AG04449 (cell line): ENCODE measurements at places on chromosomes 6 and 20.

DNA sequence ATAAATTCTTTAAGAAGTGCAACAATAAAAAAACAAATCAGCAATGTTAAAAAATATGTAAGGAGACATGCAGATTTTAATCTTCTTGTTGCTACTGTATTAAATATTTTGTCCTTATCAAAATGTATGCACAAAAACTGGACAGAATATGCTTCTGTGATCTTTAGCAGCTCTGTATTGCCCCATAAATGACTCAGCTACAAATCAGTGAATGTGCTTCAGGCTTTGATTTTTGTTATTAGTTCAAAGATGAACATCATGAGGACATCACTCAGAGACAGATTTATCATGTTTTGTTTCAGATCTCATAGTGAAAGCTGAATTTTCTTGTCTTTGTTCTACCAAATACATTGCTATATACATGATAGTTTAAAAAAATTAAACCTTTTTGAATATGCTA, 312.4 kb downstream of the GRIK2 start:
- no peak for DNase-seq

GRCh38 chr20:12410783-12411182, 493.1 kb downstream of the BTBD3 start:
- DNase-seq: no peak

GRCh38 chr6:14875481-14876063, 370.3 kb upstream of the JARID2 start:
- DNase-seq: no peak

GRCh38 chr20:62688855-62689460, 19.7 kb upstream of the NTSR1 start:
- no peak for DNase-seq

GRCh38 chr20:51449498-51450220, 92.9 kb downstream of the NFATC2 start:
- DNase-seq: no peak

GRCh38 chr6:109466212-109466923, 10.8 kb upstream of the MICAL1 start:
- DNase-seq: no peak

DNA sequence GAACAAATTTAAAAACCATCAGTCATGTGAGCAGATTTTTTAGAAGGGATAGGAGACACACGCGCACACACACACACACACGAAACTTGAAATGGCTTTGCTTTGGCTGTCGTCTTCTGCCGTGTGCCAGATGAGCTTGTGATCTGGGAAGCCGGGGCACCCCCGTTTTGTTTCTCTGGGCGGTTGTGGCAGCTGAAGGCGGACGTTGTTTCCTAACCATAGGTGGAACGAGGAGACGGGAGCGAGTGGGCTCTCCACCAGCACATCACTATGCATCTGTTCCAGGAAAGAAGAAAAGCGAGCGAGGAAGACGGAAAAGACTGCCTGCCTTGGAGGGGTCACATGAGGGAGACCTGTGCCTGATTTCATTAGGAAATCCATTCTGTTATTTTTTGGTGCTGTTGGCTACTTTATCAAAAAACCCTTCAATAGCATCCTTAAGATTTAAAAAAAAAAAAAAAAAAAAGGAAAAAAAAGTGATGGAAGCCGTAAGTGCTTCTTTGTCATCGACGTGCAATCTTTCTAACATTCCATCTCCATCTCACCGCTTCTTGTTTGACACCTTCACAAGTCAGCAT, 142.1 kb downstream of the DTNBP1 start:
- DNase-seq: no peak

DNA sequence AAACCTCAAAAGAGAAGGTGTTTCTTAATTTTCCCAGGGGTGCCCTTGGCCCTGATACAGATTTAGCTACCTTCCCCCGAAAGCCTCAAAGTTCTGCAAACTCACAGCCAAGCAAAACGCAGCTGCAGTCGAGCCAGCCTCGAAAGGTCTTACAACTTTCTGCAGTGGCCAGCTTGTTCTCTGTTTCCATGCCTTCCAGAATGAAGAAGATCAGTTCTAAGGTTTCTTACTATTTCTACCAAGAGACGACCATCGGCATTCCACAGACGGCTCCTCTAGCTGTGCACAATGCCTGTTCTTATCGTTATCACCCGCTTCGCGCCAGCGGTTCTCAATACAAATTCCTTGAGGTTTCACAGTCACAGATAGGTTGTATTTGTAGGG, 28.5 kb upstream of the CCR6 start:
- no peak for DNase-seq

GRCh38 chr6:140281236-140281635, 906.8 kb upstream of the CITED2 start:
- DNase-seq: no peak
